ENCODE measurements at places on chromosomes 2 and 18.

- no peak for DNase-seq
These were observed 279.1 kb downstream of the ZEB2 start for GRCh38 chr2:144240656-144241339.

DNA sequence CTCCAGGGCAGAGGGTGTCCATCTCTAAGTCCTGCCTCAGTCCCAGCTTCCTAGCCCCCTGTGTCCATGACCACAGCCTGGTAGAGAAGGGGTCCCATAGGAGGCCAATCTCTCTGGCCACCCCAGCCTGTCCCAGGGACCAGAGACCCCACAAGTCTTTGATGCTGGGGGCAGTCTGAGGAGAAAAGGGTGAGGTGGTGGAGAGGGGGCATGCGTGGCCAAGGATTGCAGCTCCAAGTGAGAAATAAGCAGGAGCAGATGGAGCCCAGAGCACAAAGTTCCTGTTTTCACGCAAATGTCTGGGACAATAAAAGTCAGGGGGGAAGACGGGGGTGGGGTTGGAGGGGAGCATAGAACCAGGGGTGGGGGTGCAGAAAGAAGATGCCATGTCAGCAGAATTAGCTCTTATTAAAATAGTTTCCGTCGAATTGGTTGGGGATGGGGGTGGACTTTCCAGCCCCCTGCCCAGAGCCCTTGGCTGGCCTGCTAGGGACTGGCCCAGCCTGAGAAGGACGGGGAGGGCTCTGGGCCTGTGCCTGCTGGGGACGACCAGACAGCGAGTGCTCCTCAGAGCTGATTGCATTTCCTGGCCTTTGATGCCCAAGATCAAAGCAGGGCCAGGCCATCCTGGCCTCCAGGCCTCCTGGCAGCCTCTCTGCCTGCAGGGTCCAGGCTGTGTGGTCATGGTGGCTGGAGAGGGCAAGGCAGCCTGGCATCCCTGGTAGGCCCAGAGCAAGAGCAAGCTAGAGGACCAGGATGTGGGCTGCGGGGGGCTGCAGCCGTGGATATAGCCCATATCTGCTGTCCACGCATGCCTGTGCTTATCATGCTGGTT, 337.1 kb downstream of the DYSF start:
- DNase-seq, result no peak

DNA sequence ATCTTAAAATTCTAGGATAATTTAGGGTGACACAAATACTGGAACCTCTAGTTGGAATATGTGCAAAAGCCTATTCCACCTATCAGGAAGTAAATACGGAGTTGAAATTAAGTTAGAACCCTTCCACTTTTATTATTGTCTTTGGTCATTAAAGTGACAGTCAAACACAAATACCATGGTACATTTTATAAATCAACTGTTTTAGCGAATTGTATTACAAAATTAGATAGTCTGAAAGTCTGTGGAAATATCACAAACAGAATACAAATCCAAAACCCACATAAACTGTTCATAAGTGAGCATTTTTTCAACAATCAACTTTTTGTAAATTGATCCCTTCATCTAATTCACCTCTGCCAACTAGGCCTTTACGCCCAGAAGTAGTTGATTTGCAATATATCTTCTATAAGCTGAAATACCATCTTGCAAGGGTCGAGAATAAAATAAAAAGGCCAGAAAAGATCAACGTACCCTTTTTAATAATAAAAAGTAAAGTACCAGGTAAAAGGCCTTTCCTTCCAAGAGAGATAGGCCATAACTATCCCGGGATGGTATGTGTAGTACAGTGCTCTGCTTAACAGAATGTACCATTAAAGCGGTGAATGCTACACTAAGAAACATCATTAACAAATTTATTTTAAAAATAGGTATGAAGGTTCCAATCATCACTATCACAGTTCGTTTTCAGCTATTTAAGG, 1.3 kb downstream of the USP34 start:
- no peak for DNase-seq

- no peak for DNase-seq
These were observed 3.2 kb downstream of the TNS1 start for GRCh38 chr2:217999595-217999959.

DNA sequence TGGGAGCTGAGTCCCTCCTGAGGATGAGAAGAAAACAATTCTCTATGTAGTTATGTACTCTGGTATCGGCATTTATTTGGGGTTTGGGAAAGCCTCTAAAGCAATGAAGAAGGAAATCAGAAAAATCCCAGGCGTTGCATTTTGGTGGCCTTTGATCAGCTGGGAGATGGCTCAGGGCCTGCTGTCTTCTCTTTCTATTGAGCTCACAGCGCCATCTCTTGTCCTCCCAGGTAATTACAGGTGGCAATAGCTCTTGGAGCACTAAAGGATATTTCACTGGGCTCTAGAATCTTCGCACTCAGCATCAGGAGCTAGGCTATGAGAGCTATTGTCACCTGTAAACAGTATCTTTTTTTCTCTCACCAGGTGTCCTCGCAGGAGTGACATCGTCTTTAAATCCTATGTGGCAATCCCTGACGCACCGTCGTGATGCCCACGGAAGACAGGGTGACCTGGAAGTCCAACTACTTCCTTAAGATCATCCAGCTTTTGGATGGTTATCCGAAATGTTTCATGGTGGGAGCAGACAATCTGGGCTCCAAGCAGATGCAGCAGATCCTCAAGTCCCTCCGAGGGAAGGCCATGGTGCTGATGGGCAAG, 76.1 kb upstream of the PMAIP1 start:
- DNase-seq, result no peak

- DNase-seq, result peak; percentile 7
These were observed 117.6 kb upstream of the KLF7 start for GRCh38 chr2:207283356-207283755.

DNA sequence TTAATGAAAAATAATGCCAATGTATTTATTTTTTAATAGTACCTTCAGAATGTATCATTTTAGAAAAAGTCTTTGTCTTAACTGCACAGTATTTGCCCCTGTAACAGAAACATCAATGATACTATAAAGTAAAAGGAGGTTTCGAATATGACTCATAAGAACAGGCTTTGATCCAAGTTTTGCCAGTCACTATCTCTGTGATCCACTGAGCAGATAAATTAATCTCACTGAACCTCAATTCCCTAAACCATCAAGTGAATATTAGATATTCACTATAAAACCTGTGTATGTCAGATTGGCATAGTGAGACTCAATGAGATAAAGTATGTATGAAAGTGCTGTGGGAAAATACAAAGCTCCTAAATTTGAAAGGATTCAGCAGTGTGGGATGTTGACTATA, 292.1 kb downstream of the EXOC6B start:
- no peak for DNase-seq

DNA sequence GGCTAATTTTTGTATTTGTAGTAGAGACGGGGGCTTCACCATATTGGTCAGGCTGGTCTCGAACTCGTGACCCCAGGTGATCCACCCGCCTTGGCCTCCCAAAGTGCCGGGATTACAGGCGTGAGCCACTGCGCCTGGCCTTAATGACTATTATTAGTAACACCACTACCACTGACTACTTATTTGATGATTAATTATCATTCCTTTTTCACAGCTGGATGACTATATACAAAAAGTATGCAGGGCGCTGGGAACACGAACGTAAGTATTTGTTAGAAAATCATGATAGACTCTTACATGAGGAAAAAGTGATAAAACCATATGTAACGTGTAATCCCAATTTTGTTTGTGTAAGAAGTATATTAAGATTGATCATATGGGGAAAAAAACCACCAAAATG, 21.6 kb downstream of the DARS1 start:
- no peak for DNase-seq

DNA sequence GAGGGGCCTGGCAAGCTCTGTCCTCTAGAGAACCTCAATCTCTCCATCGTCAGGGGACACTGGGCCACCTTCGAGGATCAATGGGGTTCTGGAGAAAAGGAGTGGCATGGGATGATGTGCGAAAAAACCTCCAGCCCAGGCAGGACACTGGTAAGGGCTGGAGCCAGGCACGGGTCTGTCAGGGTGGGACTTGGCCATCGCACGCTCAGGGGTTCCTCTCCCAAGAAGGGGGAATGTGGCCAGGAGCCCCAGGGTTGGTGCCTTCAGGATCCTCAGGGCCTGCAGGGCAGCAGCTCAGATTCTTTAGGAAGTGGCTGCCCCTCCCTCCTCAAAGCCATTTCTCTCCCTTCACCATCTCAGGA, 46.8 kb upstream of the PLB1 start:
- DNase-seq, result no peak

DNA sequence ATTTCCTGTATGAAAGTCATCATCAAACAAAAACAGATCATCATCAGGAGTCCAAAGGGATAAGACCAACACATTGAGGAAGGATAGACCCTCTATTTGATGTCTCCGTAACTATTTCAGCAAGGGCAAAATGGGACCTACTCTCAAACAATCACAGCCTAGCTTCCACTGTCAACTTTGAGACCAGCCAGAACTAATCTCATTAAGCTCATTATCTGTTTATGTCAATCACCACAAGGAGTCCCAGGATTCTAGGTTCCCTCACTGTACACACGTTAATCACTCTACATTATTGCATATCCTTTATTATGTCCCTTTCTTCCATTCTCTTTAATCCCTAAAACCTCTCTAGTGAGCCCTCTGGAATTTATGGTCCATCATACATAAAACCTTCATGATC, 370.3 kb upstream of the LINC00305 start:
- no peak for DNase-seq

DNA sequence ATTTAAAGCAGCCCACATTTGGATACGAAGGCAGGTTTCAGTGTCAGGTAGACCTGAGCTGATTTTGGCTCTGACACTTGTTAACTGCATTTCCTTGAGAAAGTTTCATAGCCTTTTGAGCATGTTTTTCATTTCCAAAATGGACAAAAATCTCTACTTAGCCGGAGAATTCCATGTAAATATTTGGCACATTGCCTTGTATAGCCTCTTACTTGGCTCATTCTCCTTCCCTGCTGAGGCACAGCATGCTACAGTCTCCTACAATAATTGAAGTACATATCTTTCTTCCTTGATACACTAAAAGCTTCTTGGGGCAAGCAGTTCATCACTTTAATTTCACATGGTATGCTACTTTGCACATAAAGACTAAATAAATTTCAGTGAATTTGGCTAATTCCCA, 772.2 kb upstream of the CHAC2 start:
- DNase-seq, result no peak

DNA sequence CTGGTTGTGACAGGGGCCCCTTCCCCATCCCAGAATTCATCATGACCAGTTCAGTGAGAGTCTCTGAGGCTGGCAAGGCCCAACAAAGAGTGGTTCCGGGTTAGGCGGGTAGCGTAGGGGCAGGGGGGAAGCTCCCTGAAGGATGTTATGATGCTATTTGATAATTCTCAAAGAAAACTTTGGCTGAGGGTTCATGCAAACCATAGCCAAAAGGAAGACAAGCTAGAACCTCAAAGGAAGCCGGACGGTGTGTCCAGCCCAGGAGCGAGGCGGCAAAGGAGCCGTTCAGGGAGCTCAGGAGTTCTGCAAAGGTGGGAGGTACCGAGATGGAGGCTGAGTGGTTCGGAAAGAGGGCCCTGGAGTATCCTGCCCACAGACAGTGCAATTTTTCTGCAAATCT, 226.8 kb upstream of the RAB6C start:
- no peak for DNase-seq

GRCh38 chr2:25332571-25332970, 9.2 kb downstream of the DNMT3A start:
- no peak for DNase-seq

- no peak for DNase-seq
These were observed 50.3 kb upstream of the B3GNT2 start for GRCh38 chr2:62145478-62146100.

- DNase-seq, result no peak
These were observed 121.8 kb downstream of the MAIP1 start for GRCh38 chr2:200077210-200077650.

DNA sequence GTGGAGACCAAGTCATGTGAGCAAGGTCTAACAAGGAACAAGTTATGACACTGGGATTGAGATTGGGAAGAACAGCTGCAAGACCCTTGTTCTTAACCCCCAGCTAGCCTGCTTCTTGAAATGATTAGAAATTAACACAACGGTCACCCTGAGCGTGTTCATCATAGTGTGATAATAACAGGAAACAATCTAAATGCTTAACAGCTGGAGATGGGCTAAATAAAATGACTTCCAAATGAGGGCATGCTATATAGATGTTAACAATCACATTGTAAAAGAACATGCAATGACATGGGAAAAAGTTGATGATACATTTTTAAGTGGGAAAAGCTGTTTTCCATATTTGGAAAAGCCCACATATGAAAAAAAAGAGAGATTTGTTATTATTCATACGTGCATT, 47.6 kb downstream of the RPL37A start:
- DNase-seq, result no peak

GRCh38 chr2:73239776-73240175, 5.7 kb downstream of the CCT7 start:
- DNase-seq, result no peak

GRCh38 chr2:40886655-40887054, 434.8 kb upstream of the SLC8A1 start:
- DNase-seq, result no peak

DNA sequence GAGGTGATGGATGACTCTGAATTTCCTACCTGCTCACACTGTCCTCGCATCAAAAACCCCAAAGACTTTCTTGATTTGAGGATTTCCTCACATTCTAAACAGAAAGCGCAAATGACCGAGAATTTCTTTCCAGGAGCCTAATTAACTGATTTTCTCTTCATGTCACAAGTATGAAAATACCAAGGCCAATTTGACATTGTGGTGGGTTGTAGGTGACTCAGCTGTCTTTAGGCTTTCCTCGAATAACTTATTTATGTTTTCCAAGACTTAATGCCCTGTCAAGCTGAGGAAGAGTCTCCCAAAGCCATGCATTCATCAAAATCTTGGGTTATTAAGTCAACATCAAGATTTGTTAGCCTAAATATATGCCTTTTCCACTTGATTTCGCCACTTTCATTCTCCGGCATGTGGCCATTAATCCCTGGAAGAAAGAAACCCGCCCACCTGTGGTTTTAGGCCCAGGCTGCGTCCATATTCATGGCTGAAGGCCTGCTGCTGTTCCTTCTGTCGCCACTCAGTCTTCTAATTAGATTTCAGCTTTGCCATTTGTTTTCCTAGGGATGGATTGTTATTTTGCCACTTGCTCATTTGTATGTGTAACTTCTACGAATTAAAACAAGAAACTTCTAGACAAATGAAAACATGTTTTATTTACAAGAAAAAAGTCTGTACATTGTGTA, 84.9 kb downstream of the ST6GAL2 start:
- DNase-seq, result no peak

All from T-helper 1 cell (primary cell).